Sigmoid colon (tissue), 7 donors: ENCODE measurements at places on chromosomes 6 and 20. TPM values are rescaled to one million over a fixed set of nuclear protein-coding genes. Genes with fewer than 3 reads are reported as not detected.

Gene BPIFB1
- not detected for total RNA-seq

Gene TFAP2D
- not detected for total RNA-seq

Gene PSORS1C2
- total RNA-seq = not detected

Gene MDN1
- 17.9 TPM for total RNA-seq

Gene TPBG
- 6.1 TPM for total RNA-seq

Gene AVP
- total RNA-seq = not detected

Gene THBS2
- 37.6 TPM for total RNA-seq

Gene LTA
- total RNA-seq = not detected

Gene GPR63
- total RNA-seq = 1.8 TPM

Gene GHRH
- total RNA-seq = not detected

Gene ASIP
- 0.99 TPM for total RNA-seq

Gene NNAT
- total RNA-seq = 82.8 TPM

Gene RBBP9
- 23.5 TPM for total RNA-seq

Gene CRISP1
- not detected for total RNA-seq

Gene PLN
- total RNA-seq = 350 TPM

Gene TAF4
- total RNA-seq = 13.3 TPM

Gene MCHR2
- not detected for total RNA-seq

Gene PBOV1
- total RNA-seq = not detected

Gene BTNL2
- total RNA-seq = not detected

Gene GMPR
- total RNA-seq = 18.8 TPM

Gene DLK2
- not detected for total RNA-seq

Gene LYRM2
- 16.9 TPM for total RNA-seq

Gene MDFI
- total RNA-seq = 4.6 TPM

Gene RBBP8NL
- total RNA-seq = not detected

Gene PTCHD4
- total RNA-seq = 1.1 TPM

Gene BAK1
- total RNA-seq = 11.1 TPM

Gene PLCB4
- 12.4 TPM for total RNA-seq

Gene CFAP61
- 0.27 TPM for total RNA-seq

Gene KHDC1
- 1.1 TPM for total RNA-seq

Gene CCN2
- 43.5 TPM for total RNA-seq

Gene ATP6V1G2
- total RNA-seq = 2.8 TPM

Gene KHDC3L
- not detected for total RNA-seq

Gene JPH2
- total RNA-seq = 116 TPM

Gene ZSCAN9
- 14.7 TPM for total RNA-seq

Gene MICB
- total RNA-seq = 1.5 TPM

Gene CAPN11
- total RNA-seq = not detected

Gene NFATC2
- 16.9 TPM for total RNA-seq

Gene MTCH1
- total RNA-seq = 192 TPM

Gene GNAS-AS1
- 0.36 TPM for total RNA-seq

Gene RTN4IP1
- 4.4 TPM for total RNA-seq
